ENCODE measurements at places on chromosomes 5 and 9.
A peak's percentile ranks its signal among the peaks of the same experiment; 100 is the strongest.

GRCh38 chr5:134543820-134544614, 18.5 kb downstream of the JADE2 start:
- no peak for DNase-seq

DNA sequence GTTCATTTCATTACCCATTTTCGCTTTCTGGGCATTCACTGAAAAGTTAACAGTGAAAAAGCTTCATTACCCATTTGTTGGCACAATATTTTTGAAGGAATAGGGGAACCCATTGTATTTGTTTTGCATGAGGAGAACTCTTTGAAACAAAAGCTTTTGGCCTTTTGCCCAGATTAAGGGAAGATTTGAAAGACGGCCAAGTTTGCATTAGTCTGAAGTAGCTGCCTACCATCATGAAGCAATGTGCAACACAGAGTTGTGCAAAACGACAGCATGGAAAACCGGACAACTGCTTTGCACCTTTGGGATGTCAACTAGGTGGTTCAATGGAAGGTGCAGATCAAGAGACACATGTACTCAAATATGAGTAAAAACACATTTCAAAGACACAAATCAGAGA, 84.9 kb downstream of the TRPM3 start:
- DNase-seq, result no peak

DNA sequence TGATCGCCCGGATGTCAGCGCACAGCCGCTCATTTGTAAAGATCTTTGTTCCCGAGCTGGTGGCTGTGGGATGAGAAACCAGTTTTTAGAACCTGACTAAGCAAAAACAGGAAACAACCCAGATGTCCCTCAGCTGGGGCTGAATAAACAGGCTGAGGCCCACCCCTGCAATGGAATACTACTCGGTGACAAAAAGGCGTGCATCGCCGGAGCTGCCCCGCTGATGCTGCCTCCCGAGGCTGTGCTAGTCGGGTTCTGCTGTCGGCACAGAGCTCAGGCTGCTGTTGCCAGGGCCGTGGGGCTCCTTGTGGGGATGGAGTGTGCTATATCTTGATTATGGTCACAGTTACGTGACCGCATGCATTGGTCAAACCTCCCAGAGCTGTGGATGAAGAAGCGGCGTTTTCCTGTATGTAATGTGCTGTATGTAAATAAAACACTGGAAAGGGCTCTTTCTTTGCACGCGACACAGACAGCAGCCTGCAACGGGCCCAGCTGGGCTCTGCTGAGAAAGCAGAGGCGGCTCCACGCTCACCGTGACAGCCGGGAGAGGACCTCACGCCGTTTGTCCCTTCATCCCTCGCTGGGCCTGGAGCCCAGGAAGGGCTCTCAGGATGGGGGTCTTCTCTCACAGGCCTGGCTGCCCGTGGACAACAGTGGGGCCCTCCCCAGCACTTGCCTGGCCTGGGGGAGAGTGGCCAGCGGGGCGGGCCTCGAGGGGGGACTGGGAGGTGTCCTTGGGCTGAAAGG, 51.5 kb upstream of the RNU6ATAC start:
- DNase-seq, result peak; percentile 48

DNA sequence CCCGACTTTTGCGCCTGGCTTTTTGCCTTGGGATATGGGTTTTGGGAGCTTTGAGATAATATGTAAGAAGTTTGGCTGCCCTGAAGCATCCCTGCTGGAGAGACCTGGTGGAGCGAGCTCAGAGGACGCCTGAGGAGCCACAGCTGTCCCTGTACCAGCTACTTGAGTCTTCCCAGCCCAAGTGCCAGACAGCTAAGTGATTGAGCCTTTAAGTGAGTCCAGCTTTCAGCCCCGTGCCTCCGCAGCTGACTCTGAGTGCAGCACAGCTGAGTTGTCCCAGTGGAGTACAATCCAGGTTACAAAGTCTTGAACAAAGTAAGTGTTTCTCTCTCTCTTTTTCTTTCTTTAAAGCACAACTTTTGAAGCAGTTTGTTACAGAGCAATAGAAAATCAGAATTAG, 203.8 kb upstream of the DAP start:
- DNase-seq, result no peak

- no peak for DNase-seq
These were observed 29.6 kb downstream of the NOTCH1 start for GRCh38 chr9:136516191-136516654.

DNA sequence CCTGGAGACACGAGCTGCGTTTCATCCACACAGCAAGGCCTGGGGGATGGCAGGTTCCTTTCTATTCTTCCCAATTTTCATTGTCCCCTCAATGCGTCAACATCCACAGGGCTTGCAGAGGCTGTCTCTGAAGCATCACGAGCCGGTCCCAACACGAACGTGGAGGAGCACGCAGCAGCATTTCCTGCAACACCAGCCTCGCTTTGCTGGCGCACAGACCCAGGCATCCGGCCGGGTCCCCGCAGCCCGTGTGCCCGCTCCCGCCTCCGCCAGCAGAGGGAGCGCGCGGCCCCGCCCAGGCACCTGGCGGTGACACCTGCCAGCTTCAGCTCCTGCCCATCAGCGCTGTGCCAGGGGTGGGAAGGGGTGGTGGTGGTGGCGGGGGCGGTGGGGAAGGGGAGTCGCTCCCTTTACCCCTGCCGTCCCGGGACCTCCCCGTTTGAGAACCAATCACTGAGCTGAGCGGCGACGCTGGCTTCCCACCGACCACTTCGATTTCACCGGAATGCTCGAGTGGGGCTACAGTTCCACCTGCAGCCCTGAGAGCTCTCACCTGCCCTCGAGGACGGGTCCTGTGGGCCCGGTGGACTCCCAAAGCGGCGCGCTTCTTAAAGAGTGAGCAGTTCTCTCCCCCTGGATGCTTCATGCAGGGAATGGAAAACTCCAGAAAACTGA, 464.5 kb downstream of the ICE1 start:
- DNase-seq, result no peak

- no peak for DNase-seq
These were observed 29.9 kb downstream of the JADE2 start for GRCh38 chr5:134555223-134555889.

DNA sequence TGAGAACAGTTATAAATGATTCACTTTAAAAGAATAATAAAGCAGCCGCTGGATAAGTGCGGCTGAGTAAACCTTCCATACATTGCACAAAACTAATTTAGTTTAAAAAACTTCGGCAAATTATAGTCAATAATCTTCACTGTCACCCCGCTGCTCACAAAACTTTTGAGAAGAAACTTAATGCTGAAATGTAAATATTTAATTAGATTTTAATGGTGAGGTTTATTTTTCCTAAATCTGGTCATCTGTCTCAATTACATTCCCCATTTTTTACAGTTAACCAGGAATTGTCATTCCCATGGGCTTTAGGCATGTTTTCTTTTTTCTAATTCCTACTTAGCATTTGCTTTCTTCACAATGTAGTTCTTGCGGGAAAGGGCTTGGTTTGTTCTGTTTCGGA, 169.8 kb downstream of the CAAP1 start:
- no peak for DNase-seq

DNA sequence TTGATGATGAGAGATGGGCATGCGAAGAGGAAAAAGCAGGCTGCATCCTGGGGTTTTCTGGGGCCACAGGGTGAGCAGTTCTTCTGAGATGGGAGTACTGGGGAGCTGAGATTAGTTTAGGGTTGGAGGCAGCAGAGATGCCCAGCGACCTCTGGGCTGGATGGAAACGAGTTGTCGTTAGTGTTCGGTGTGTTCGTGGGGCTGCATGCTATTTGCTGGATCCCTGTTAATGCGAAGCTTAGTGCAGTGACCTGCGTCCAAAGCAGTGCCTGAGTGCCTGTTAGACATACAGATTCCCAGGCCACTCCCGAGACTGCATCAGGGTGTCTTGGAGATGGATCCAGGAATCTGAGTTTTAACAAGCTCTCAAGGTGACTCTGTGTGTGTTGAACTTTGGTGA, 201.3 kb downstream of the CACNA1B start:
- DNase-seq, result no peak

GRCh38 chr5:170750791-170751190, 32.7 kb upstream of the GABRP start:
- no peak for DNase-seq

DNA sequence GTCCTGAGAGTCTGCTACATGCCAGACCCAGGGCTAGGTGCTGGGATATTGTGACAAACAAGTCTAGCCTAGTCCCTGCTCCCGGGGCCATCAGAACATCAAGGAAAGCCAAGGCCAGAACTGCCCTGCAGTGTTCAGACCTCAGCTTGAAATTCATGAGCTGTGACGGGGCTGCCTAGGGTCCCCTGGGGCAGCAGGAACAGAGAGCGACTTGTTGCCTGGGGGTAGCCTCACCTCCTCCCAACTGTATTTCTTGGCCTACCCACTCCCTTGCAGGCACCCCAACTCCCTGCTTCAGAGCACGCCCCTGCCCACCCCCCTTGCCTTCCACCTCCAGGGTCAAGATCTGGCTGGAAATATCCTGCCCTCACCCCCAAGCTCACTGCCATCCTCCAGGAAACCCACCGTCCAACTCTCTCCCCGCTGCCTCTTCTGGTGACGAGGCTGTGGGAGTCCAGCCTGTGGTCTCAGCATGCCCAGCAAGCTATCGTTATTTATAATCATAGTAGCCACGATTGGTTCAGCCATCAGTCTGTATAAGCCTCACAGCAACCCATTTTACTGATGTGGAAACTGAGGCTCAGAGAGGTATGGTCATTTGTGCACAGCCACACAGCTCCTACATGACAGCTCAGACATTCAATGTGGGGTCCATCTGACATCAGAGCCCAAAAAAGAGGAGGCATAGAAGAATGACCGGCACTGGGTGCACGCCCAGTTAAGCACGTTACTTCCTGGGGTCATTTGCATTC, 10.7 kb downstream of the DNM1 start:
- DNase-seq, result no peak

GRCh38 chr9:97981846-97982682, 1.1 kb upstream of the ANP32B start:
- DNase-seq, result no peak

DNA sequence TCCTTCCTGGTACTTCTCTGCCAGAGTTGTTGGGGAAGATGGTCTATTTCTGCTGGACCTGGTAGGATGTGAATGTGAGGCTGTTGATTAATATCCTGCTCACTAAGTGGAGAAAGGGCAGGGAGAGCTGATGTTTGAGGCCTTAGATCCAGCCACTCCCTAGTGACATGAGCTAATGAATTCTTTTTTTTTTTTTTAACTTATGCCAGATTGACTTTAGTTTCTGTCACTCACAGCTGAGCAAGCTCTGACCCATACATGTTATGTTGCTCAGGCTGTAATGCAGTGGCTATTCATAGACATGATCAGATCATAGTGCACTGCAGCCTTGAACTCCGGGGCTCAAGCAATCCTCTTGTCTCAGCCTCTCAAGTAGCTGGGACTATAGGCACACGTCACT, 75.1 kb upstream of the SPRY4 start:
- no peak for DNase-seq

DNA sequence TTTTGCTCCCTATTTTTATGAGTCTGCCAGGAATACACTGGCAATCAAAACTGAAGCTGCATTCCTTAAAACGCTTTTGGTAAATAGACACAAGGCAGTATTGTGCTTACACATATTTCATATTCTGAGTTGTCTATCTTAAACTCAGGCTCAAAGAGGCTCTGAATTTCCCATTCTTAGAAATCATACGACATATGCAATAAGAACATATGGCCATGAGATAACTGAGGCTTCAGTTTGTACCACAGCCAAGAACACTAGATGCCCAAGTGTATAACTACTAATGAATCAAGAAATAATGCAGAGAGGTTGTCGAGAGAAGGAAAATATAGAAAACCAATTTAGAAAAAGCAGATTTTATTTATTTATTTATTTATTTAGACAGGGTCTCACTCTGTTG, 357.4 kb downstream of the NDUFS4 start:
- DNase-seq, result peak; percentile 9

DNA sequence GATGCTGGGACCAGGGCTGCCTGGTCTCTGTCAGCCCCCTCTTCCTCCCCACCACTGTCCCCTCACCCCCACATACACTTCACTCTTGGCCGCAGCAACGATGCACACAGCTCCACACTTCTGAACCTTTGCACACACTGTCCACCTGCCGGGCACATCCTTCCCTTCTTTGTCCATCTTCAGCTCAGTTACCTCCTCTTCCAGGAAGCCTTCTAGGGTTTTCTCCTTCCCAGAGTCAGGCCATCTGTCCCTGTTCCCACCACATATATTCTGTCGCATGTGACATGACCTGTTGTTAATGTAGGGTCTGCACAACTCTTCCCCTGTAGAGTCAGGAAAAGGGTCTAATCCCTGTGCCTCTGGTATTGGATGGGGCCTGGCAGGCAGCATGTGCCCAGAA, 38.6 kb upstream of the PHYKPL start:
- DNase-seq, result no peak

GRCh38 chr5:139293202-139293506, 386 bp upstream of the MATR3 start:
- DNase-seq, result no peak

GRCh38 chr5:91313757-91314673, 69.1 kb downstream of the ARRDC3 start:
- peak; percentile 46 for DNase-seq

DNA sequence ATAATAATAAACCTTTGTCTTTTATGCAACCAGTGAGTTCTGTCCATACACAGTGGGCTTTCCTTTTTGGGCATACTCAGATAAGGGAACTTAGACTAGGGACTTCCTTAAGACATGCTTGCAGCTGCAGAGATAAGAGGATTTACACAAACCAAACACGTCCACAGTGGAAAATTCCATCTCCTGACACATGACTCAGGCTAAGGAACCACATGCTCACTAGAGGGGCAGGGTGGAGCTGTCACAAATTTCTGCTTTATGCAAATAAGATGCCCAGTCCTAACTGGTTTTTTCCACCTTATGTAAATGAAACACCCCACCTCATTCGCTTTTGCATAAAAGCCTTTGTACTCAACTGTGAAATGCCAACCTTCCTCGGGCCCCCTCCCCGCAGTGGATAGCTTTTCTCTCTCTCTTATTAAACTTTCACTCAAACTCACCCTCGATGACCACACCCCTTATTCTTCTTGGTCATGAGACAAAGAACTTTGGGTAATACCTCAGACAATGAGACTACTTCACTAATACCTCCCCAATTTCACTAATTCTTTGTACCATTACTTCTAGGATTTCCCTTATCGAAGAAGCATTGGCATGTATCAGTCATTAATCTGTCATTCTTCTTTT, 170.3 kb upstream of the FTMT start:
- DNase-seq, result no peak

- DNase-seq, result no peak
These were observed 289.9 kb downstream of the FAM170A start for GRCh38 chr5:119919279-119919678.

DNA sequence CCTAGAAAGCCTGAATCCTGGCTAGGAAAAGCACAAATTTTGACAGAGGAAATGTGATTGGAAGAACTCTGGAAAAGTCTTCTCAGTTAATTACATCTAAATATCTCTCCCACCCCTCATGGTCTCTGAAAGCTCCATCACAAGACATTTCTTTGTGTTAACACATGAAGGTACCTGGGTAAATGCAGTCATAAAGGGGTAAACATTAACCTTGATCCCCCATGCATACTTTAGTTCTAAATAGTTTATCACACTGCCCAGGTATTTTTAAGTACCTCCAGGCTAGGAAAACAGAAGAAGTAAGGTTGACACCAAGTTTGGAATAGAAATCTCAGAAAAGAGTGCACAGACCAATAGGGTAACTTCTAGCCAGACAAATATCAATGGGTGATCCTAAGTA, 334.5 kb downstream of the PIK3R1 start:
- DNase-seq, result no peak

- no peak for DNase-seq
These were observed 163.3 kb downstream of the AUH start for GRCh38 chr9:91198405-91198804.
